Left lung (tissue), 14 donors: ENCODE measurements at places on chromosomes 5 and 9.

DNA sequence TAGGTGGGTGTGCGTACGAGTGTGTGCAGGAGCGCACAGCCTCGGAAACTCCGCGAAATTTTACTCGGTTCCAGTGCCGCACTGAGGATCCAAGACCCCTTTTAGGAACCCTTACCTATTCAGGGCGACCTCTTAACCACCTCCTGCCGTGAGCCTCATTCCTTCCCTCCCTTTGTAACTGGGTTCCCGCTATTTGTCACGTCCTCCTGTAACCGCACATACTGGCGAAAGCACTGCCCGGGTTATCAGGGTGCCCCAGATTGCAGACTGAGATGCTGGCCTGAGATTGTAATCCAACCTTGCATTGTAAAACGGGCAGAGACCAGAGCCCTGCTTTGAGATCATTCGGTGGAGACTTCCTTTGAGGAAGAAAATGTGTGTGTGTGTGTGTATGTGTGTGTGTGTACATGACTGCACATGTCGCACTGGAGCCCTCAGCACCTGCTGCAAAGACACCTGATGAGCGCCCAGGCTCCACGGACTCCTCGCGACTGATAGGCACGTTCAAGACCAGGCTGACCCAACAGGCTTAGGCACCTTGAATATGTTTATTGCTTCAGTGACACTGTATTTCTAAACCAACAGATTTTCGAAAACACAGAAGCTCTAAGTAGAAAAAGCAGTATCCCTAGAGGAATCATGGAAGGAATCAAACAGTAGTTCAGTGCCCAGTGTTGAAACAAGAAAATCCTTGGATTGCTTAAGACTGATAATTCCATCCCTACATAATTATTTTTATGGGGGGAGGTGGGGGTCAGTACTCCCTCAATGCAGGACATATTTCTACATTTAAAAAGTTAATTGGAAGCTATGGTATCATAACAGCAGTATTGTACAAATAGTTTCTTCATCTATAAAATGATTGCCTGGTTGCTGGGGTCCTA is 86.5 kb upstream of the TNFAIP8 start:
- peak; percentile 71 for DNase-seq

DNA sequence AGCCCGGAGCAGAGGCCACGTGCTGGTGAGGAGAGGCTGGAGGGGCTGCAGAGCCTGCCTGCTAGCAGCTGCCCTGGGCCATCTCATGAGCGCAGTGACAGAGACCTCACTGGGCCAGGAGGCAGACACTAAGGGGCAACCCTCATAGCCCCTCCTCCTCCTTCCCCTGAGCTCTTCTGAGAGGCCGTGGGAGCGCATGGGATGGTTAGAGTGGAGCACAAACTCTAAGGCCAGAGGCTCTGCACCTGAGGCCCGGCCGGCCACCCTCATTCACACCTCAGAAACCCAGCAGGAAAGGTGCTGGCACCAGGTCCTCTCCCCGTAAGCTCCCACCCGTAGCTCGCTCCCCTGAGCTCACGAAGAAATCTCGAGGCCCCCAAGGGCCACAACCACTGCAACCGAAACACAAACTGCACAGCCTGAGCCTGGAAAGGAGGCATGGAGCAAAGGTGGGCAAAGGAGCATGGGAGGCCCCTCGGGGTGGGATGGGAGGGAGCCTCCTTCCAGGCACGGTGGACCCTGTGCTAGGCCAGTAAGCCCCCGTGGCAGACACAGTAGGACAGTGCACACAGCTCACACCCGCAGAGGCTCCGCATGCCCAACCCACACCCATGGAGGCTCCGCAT is 17.7 kb downstream of the CAMSAP1 start:
- no peak for DNase-seq

- no peak for DNase-seq
Measured at GRCh38 chr9:98832768-98833089, 25.3 kb downstream of the GALNT12 start.

DNA sequence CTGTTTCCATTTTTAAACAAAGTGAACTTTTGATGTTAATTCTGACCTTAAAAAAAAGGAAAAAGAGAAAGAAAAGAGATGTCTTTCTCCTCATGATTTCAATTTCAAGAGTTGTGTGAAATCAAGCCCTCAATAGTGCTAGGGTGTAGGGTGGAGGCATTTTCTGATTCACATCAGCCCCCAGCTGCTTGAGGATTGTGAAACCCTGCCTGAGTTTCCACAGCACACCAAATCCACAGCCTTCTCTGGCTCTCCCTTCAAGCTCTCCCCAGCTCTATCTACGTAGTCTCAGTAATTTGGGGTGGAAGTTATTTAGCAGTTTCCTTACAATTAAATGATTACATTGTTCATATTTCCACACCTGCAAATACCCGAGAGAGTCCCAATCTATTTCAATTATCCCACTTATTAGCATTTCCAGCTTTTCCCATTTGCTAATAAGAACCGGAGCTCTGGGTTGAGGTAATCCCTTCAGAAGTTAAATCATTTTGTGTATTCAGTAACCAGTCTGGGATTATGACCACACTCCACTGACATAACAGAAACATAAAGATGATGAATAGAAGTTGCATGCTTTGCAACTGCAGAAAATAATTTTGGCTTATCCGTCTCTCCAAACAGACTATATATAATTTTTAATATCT is 54.9 kb downstream of the MTX3 start:
- DNase-seq, result peak; percentile 41

DNA sequence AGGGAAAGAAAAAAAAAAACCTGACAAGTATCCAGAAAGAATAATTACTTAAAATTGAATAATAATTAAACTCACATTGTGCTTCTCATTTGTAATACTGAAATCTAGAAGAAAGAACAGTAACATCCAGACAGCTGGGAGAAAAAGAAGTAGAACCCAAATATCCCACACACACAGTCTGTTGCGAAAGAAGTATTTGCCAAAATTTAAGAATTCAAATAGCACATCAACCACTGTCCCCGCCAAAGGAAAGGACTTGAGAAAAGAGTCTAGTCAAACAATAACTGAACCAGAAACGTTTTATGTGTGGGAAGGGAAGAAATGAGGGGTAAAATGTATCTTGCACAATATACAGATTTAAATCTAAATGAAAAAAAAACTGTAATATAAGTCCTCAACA is 202.8 kb downstream of the MLLT3 start:
- no peak for DNase-seq

DNA sequence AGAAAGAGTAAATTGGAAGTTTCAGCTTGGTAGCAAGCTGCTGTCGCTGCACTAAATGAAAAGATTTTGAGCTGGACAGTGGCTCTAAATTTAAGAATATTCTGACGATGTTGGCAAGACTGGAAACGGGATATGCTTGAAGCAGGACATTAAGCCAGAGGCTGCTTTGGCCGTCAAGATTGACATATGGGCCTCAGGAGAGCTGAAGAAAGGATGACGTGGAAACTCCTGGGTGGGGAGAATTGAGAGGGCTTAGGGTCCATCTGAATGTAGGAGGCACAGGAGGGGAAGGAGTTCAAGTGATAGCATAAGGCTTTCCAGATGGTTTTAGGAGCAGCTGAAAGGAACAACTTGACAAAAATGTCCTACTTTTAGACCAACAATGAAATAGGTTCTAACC is 108.9 kb downstream of the PAPPA start:
- no peak for DNase-seq
